Stimulated activated CD4-positive, alpha-beta T cell treated with anti-CD3 and anti-CD28 coated beads, Interleukin-2, amount 100 ng/mL, for 4 hours (primary cell): ENCODE measurements at places on chromosomes 12 and 14.

DNA sequence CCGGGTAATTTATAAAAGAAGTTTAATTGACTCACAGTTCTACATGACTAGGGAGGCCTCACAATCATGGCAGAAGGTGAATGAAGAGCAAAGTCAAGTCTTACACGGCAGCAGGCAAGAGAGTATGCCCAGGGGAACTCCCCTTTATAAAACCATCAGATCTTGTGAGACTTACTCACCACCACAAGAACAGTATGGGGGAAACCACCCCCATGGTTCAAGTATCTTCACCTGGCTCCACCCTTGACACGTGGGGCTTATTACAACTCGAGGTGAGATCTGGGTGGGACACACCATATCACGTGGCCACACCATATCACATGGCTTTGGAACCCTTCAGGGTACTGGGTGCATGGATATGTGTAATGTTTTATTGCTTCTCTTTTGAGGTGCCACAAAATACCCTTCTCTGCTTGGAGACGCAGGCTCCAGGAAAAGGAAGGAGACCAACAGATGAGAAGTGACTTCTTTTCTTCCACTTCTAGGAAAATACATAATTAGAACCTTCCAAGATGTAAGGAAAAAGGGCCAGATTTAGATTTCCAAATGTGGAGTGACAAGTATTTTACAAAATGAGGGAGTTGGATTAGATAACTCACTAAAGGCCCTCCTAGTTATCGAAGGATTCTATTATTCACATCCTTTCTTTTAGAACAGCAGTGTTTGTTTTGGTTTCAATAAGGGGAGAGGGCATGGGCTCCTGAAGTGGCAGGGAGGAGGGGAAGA lies 33.1 kb upstream of the ETFBKMT start:
- DNase-seq: no peak

- DNase-seq: no peak
Measured at GRCh38 chr12:129193263-129193871, 340.1 kb downstream of the GLT1D1 start.

DNA sequence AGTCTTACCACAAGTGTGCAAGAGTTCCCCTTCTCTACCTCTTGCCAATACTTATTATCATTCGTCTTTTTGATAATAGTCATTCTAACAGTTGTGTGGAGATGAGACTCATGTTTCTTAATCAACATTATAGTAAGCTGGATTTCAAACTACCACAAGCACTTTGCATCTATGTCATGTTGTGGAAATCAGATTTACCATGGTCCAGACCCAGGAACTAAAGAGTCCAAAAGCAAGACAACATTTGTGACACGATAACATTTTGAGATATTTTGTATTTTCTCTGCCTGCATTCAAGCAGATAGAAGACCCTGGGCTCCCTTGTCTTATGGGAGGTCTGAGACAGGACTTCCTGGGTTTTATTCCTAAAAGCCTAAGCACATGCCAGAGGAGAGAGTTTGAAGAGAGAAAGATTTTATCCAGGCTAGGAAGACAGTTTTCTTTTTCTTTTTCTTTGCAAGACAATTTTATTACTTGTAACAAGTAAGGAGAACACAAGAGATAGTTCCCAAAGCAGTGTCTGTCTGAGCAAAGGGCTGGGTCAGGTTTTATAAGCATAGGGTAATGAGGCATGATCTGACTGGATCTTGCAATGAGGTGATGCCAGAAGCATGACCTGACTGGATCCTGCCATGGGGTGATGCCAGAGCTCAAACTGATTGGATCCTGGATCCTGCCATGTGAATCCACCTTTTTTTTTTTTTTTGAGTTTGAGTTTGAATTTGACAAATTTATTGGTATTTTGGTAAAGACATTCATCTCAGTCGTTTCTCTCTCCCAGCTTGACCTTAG lies 180.5 kb upstream of the HMGA2 start:
- no peak for DNase-seq

DNA sequence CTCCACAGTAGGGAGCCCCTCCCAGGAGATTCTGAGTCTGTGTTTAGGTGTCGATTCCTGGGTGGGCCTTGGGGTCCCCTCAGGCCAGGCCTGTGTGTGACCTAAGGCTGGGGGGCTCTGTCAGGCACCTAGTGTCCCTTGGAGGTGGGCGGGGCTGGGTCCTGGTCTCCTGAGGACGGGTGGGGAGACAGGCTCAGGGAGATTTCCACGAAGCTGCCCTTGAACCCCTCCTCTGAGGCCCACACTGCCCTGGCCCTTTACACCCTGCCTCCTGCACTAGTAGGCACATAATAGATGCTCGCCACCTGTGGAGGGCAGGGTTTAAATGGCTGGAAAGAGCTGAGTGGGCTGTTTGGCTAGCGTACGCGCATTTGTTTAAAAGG lies 32.9 kb downstream of the MEG3 start:
- DNase-seq: no peak

DNA sequence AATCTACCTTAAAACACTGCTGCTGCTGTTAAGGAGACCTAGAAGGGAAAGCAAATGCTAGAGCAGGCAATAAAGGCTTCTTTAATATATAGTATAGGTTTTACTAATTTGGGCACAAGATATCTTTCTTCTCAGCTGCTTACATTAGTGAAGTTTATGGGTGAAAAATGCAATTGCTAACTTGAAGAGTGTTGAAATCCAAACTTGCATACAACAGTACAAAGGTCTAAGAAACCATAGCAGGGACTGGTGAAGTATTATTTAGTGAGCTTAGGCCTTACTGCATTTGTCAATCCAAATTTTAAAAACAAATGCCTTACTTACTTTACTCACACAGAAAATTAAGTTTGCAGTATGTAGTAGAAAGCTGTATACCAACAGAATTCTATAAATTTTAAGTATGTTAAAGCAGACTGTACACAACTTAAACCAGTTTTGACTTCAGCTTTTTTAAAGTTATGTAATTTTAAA lies 1.4 kb upstream of the AP4S1 start:
- DNase-seq: no peak

- DNase-seq: no peak
Measured at GRCh38 chr12:121364683-121365121, 12.5 kb upstream of the ANAPC5 start.

GRCh38 chr14:35855876-35856481 lies 29.8 kb downstream of the BRMS1L start:
- DNase-seq: no peak

GRCh38 chr12:27001663-27002062 lies 12.5 kb downstream of the TM7SF3 start:
- DNase-seq: no peak

GRCh38 chr14:69041783-69042182 lies 62.7 kb upstream of the ACTN1 start:
- no peak for DNase-seq

GRCh38 chr14:90213099-90213748 lies 43.1 kb upstream of the PSMC1 start:
- DNase-seq: no peak

- no peak for DNase-seq
Measured at GRCh38 chr14:79856381-79856780, 354.9 kb downstream of the DIO2 start.

DNA sequence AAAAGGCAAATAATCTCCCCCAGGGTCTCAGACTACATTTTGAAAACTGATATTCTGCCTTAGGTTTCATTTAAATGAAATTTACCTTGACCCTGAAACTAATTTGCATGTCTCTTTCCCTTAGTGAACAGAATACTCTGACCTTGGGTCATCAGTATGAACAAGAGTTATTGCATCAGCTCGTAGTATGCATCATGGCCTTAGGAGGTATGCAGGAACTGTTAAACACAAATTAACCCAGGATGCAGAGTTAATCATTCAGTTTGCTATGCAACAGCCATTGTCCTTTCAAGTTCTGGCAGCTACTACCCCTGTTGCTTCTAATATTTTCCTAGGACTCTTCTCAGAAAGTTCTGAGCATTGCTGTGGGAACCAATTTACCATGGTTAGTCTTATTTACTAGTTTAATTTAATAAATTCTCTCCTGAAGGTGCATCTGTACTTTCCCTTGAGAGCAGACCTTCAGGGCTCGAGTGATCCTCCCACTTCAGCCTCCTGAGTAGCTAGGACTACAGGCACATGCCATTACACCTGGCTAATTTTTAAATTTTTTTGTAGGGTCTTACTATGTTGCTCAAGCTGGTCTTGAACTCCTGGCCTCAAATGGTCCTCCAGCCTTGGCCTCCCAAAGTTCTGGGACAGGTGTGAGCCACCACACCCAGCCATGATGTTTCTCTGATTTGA lies 126.7 kb downstream of the TTC6 start:
- DNase-seq: no peak

GRCh38 chr12:16329594-16329993 lies 17.9 kb upstream of the MGST1 start:
- DNase-seq: no peak

DNA sequence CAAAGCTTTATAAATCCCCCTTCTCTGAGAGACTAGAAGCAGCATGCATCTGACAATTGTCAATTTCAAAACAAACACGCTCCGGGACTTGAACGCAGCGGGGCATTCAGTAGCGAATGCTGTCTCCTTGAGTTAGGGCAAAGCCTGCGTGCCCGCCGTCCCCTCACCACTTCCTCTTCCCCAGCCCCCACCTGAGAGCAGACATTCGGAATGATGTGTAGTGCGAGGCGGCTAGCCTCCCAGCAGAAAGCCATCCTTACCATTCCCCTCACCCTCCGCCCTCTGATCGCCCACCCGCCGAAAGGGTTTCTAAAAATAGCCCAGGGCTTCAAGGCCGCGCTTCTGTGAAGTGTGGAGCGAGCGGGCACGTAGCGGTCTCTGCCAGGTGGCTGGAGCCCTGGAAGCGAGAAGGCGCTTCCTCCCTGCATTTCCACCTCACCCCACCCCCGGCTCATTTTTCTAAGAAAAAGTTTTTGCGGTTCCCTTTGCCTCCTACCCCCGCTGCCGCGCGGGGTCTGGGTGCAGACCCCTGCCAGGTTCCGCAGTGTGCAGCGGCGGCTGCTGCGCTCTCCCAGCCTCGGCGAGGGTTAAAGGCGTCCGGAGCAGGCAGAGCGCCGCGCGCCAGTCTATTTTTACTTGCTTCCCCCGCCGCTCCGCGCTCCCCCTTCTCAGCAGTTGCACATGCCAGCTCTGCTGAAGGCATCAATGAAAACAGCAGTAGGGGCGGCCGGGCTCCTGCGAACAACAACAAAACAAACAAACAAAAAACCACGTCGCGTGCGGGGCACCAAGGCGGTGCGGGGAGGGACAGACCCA lies 2.2 kb downstream of the PRMT8 start:
- no peak for DNase-seq

DNA sequence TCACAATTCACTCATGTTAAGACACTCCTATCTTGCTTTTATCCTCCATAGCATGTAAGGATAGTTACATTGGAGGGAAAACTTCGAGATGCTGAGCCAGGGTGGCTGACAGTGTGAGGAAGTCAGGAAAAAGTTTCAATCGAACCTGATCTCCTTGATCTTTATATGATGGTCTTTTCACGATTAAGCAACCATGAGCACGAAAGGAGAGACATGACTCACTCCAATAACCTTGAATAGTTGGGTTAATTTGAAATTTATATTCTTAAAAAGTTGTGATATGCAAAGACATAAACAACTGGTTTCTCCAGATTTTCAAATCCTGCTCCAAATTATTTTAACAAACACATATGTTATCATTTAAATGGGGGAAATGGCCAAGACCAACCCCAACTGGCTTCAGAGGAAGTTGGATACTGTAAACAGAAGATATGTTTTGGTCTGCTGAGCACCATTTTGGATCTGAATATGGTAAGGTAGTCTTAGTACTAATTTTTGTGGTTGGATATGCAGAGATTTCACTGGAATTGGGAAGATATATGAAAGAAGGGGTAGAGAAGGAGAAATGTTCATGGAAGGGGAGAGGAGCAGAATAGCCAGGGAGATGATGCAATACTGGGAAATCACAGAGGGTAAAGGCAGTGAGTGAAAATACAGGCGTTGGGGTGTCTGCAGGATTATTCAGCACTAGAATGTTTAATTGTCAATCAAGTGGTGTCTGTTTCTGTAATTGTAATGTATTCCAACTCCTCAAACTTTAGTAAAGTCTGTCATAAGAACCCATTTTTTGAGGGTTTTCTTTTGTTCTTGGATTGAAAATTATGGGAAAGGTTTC lies 185.2 kb upstream of the SLC38A2 start:
- no peak for DNase-seq

GRCh38 chr14:74705613-74706500 lies 7.0 kb downstream of the AREL1 start:
- no peak for DNase-seq

DNA sequence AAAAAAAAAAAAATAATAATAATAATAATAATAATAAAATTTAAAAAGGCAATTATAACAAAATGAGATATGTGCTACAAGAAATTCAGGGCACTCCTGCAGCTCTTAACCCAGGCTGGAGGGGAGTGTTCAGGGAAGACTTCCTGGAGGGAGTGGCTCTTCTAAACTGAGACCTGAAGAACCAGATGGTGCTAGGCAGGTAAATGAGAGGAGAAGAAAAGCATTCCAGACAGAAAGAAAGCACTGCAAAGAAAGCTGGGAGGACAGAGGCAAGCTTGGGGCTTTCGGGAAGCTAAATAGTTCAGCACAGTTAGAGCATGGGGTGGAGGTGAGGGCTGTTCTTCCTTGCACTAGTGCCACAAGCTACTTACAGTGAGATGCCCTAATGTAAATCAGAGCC lies 9.9 kb upstream of the SRSF9 start:
- DNase-seq: no peak

DNA sequence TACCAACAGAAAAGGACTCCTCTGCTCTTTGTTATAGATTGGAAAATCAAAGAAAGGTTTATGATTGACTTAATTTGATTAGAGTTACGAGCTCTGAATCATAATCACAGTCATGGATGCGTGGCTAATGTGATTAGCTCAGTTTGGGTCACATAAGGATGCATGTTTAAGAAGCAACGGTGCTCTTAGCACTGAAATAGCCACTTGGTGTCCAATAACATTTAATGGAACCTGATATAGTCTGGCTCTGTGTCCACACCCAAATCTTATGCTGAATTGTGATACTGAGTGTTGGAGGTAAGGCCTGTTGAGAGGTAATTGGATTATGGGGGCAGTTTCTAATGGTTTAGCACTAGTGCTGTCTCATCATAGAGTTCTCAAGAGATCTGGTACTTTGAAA lies 501.6 kb downstream of the SLC6A15 start:
- no peak for DNase-seq

DNA sequence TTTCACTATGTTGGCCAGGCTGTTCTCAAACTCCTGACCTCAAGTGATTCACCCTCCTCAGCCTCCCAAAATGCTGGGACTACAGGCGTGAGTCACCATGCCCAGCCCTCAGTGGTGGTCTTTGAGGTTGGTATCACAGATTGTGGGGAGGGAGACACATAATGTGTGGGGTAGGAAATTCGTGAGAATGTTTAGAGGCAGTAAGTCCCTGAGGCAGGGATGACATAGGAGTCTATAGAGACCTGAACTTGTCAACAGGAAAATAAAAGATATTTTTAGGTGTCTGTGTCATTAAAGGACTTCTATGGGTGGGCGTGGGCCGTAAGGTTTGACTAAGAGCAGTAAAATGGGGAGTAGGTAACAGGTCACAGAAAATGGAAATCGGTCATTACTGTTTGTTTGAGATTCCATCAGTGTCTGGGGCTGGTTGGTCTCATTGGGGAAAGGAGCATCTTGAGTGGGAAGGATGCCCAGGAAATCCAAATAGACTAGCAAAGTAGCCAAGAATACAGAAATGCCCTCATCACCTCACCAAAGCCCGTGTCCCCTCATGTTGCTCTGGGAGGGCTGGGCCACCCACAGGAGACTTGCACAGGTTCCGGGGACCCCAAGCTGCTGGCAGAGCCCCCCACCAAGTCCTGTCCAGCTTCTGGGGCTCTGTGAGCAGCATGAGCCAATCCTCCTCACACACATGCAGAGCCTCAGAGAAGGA lies 63.6 kb upstream of the BCL2L14 start:
- DNase-seq: peak; percentile 63
